Camera-type eye (tissue), 1 donor: ENCODE measurements at places on chromosomes 6 and 20. TPM values are rescaled to one million over a fixed set of nuclear protein-coding genes. Genes with fewer than 3 reads are reported as not detected.

The CST5 gene
- not detected for total RNA-seq

The SIGLEC1 gene
- 3.1 TPM for total RNA-seq

The ZNF831 gene
- 0.16 TPM for total RNA-seq

The BCAS4 gene
- 5.9 TPM for total RNA-seq

The COL11A2 gene
- 39.0 TPM for total RNA-seq

The OPRM1 gene
- total RNA-seq: 1.4 TPM

The ISM1 gene
- total RNA-seq: 0.99 TPM

The SMOC2 gene
- 56.6 TPM for total RNA-seq

The POM121L2 gene
- total RNA-seq: not detected

The MRAP2 gene
- 5.9 TPM for total RNA-seq

The SGK2 gene
- 3.0 TPM for total RNA-seq
